ENCODE measurements at places on chromosomes 1 and 21.

DNA sequence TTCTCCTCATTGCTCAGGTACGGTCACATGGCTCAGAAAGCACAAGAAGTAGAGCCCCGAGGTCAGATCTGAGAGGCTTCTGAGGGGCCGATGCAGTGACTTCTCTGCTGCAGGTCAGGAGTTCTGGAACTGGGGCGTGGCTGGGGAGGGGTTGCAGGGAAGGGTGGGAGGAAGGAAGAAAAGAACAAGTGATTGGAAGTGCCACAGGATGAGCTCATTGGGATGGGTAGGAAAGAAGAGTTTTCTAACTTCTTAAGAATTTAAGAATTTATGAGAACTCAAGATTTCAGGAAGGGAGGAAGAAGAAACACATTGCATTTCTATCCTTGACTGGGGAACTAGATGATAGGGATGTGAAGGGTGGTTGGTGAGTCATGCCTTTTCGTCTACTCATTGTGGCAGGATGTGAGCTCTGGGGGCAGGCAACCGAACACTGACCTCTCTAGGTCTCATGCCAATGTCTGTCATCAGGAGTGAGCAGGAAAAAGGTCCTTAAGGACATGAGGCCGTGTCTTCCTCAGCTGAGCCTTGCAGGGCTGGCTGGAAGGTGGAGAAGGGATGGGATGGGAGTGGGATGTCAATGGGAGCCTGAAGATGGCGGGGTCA, 497 bp downstream of the FCRLB start:
- no peak for DNase-seq

DNA sequence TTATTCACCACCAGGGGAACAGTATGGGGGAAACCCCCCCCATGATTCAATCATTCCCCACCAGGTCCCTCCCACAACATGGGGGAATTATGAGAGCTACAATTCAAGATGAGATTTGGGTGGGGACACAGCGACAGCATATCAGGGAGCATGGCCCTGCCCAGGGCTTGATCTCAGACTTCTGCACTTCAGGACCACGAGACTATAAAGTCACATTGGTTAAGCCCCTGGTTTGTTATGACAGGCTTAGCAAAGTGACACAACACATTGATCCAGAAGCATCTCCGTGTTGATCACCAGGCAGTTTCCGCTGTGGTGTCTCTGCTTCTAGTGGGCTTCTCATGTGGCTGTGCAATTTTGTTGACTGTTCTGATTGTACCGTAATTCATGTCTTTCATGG, 312.7 kb upstream of the C1orf174 start:
- DNase-seq: no peak

GRCh38 chr1:115063228-115063901, 25.9 kb downstream of the TSPAN2 start:
- no peak for DNase-seq

DNA sequence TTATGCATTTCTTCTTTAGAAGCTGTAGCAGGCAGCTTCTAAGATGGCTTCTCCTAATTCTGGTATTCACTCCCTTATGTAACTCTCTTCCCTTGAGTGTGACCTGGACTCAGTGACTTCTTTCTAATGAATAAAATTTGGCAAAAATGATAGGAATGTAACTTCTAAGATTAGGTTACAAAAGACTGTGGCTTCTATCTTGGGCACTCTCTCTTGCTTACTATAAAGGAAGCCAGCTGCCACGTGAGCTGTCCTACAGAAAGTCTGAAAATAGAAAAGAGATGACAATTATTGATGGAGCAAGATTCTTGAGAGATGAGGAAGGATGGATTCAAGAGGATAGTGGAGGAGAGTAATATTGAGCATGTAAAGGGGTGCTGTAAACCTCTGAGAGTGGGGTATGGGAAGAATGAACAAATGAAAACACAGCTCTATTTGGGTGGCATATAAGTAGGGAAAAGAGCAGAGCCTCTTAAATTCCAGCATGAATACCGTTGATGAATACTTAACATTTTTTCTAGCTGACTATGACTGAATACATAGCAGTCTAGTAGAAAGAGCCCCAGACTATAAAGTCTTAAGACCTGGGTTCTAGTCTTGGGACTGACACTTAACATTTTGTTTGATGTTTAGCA, 5.5 kb downstream of the TSEN15 start:
- DNase-seq: no peak

- no peak for DNase-seq
Observed at GRCh38 chr21:39800311-39800710, 55.3 kb downstream of the IGSF5 start.

DNA sequence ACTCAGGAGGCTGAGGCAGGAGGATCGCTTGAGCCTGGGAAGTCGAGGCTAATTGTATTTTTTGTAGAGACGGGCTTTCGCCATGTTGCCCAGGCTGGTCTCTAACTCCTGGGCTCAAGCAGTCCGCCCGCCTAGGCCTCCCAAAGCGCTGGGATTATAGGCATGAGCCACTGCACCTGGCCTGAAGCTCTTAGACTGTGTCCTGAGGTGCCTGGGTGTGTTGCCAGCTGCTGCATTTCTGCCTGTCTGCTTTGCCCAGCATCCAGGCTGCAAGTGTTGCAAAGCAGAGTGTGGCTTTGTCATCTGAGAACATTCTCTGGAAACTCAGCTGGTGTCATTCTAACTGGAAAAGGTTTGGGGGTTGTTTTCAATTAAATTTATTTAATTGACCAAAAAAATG, 105.0 kb downstream of the HUNK start:
- DNase-seq: no peak

- DNase-seq: no peak
Observed at GRCh38 chr1:43531107-43531905, 623 bp downstream of the PTPRF start.

- DNase-seq: no peak
Observed at GRCh38 chr1:229279242-229279641, 8.3 kb downstream of the RAB4A start.

GRCh38 chr1:209454340-209454994, 129.0 kb upstream of the CAMK1G start:
- DNase-seq: no peak

DNA sequence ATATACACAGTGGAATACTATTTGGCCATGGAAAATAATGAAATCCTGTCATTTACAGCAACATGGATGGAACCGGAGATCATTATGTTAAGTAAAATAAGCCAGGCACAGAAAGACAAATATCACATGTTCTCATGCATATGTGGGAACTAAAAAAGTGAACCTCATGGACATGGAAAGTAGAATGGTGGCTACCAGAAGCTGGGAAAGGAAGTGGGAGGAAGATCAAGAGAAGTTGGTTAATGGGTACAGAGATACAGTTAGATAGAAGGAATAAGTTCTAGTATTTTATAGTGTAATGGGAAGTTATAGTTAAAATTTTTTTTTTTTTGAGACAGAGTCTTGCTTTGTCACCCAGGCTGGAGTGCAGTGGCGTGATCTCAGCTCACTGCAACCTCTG, 34.8 kb upstream of the CREG1 start:
- no peak for DNase-seq

GRCh38 chr1:179082333-179082998, 596 bp downstream of the TOR3A start:
- DNase-seq: peak; percentile 12

- DNase-seq: no peak
Observed at GRCh38 chr21:43800124-43800523, 10.7 kb downstream of the RRP1 start.

- DNase-seq: no peak
Observed at GRCh38 chr1:232766241-232766890, 38.9 kb upstream of the MAP10 start.

DNA sequence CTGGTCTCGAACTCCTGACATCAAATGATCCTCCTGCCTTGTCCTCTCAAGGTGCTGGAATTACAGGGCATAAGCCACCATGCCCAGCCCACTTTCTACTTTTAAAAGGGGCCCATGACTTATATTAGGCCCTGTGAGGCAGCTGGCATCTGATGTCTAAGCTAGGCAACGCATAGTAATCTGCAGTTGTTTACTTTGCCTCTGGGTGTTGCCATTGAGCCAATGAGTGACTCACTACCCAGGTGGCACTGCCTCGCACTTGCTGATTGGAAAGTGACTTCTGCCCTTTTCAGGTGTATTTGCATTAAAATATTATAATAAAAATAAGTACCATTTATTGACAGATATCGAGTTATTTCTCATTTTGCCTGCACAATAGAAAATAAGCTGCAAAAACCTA, 84.9 kb downstream of the KIF14 start:
- no peak for DNase-seq

DNA sequence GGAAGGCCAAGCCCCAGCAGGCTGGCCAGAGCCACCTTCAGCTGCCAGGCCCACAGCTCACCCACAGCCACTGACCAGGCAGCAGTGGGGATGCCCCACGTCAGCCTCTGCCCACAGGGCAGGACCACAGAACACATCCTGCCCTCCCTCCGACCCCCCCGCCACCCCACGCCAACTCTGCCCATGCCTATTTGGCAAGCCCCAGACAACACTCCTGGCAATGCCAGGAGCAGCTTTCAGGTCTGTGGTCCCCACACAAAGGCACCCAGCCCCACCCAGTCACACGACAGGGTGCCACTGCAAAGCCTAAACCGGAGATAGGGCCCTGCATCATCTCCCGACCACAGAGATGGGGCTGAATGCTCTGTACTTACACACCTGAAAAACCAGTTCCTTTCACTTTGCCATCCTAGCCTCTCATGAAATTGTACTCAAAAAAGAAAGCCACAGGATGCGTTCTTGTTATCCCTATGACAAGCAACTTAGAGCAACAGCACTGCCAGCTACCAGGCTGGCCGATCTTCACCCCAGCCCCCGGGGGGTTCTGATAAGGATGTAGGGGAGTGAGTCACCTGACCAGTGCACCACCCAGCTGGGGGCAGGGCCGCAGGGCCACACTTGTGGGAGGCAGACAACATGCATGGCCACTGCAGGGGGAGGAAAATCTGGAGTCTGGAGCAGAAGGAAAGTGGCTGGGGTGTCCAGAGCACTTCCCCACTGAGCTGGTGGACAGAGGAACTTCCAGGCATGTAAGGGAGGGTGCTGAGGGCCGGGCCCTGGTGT, 36.2 kb downstream of the UBE2G2 start:
- DNase-seq: no peak

DNA sequence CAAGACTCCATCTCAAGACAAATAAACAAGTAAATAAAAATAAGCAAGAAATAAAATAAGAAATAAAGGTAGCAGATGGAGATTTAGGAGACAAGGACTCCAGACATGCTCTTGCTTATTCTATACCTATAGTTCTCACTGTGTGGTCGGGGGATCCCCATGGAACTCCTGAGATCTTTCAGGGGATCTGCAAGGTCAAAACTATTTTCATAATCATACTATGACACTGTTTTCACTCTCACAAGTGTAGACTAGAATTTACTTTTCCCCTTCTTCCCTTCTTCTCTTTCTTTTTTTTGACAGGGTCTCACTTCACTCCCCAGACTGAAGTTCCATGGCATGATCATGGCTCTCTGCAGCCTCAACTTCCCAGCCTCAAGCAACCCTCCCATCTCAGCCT, 29.8 kb upstream of the NLRP3 start:
- no peak for DNase-seq

DNA sequence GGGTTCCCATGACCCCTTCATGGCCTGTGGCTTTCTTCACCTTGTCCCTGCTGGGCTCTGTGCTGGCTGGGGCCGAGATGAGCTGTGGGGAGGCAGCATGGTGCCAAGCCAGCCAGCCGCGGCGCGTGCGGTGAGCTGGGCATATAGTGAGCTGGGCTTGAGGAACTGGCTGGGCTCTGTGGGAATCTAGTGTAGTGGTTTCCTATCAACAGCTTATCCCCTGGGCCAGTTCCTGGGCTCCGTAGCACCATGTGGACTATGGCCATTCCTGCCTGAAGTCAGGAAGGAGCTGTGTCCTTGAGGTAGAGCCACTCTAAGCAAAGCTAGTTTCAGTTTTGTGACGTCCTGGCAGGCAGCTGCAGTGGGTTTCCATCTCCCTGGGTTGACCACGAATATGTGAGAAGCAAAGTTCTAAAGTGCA, 1.8 kb downstream of the NCMAP start:
- DNase-seq: no peak

DNA sequence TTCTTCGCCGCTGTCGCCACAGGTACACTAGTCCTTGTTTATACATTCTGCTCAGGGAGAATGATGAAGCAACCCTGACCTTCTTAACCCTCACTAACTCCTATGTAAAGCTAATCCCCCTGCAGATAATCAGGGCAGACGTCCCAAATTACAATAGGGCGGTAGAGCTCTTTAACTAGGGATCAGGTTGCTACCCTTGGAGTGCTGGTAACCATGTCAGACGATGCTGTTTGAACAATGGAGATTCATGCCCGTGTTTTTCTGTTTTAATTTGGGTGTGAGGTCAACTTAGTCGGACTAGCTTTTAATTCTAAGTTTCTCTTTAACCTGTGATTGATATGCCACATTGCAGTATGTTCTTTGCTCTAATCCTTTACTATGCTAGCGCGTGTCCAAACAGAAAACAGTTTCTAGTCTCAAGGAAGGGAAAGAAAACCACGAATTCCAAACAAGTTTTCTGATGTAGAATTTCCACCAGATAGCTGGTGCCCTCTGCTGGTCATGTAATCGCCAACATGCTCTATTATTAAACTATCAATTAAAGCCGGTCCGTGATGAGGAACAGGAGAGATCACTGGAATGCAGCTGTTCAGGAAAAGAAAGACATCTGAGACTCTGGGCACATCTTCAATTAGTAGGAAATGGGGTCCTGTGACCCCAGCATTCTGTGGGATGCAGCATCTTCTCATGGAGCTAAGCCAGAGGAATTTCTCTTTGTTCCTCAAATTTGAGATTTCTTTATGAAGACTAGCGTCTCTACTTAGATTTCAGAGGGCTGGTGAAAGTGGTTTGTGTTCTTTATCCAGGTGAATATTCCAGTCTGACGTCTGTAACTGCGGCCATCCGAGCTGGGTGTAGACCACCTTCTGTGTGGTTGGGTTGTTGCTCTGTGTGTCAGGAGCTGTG, 18.3 kb upstream of the VAMP3 start:
- peak; percentile 8 for DNase-seq

- DNase-seq: no peak
Observed at GRCh38 chr21:31371715-31372470, 27.8 kb upstream of the TIAM1 start.

DNA sequence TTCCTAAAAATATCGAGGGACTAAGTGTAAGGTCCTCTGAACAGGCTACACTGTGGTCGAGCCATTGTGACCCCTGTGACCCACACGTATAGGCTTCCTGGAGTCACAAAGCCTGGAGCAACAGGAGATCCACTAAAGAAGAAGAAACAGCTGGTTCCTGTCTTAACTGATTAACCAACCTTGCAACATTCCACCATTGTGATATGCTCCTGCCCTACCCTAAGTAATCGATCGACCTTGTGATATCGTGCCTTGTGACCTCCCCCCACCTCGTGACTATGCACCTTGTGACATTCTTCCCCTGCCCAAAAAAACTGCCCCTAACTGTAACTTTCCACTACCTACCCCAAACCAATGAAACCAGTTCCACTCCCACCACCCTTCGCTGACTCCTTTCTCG, 304.6 kb upstream of the FAM78B start:
- no peak for DNase-seq

GRCh38 chr1:18927654-18928272, 25.4 kb upstream of the ALDH4A1 start:
- DNase-seq: no peak

- DNase-seq: no peak
Observed at GRCh38 chr1:191432817-191433216, 725.4 kb upstream of the RGS18 start.

All from stimulated activated CD8-positive, alpha-beta memory T cell treated with anti-CD3 and anti-CD28 coated beads, Interleukin-4, amount 100 ng/mL, for 24 hours (primary cell).